HepG2 (cell line): ENCODE measurements at places on chromosomes 1 and 21.

DNA sequence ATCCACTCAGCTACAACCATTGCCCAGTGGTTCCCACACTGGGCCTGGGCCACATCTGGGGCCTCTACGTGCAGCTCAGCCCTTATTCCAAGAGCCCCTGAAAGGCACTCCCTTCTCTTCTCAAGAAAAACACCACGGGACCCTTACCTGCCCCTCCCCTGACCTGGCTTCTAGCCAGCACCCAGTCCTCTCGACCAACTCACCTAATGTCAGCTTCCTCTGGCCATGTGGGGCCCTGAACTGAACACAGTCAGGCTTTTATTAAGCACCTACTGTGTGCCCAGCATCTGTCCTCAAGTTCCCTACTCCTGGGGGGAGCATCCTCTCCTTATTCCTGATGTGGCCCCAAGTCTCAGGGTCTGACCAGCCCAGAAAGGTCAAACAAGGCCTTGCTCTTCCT lies 208.4 kb downstream of the MATN1 start:
- no peak for DNase-seq
- no peaks in the 10 kb centered on the region for H3K4me1 ChIP-seq
- no peak overlapping the region for H3K27ac ChIP-seq
- no peaks in the 10 kb centered on the region for H3K36me3 ChIP-seq
- no peaks in the 10 kb centered on the region for H3K27me3 ChIP-seq

- H3K4me3 ChIP-seq: no peak overlapping the region
- H3K27ac ChIP-seq: no peak overlapping the region
- peaks cover 15% of the 10 kb centered on the region; the same call in 2 of the 3 replicates for H3K27me3 ChIP-seq
- H3K36me3 ChIP-seq: no peaks in the 10 kb centered on the region
- peaks cover 31% of the 10 kb centered on the region for H3K4me1 ChIP-seq
Measured at GRCh38 chr1:48214820-48215219, 7.7 kb upstream of the SLC5A9 start.

GRCh38 chr1:3889936-3890335 lies 10.1 kb downstream of the C1orf174 start:
- DNase-seq: no peak
- peaks cover 39% of the 10 kb centered on the region; the same call in 2 of the 3 replicates for H3K36me3 ChIP-seq
- no peak overlapping the region for H3K4me3 ChIP-seq
- no peaks in the 10 kb centered on the region for H3K27me3 ChIP-seq
- no peak overlapping the region for H3K27ac ChIP-seq
- no peaks in the 10 kb centered on the region for H3K4me1 ChIP-seq

- H3K27ac ChIP-seq: no peak overlapping the region
- no peaks in the 10 kb centered on the region; the same call in 2 of the 3 replicates for H3K27me3 ChIP-seq
- DNase-seq: no peak
- no peak overlapping the region for H3K4me3 ChIP-seq
Measured at GRCh38 chr1:222096883-222097282, 355.0 kb upstream of the DUSP10 start.

DNA sequence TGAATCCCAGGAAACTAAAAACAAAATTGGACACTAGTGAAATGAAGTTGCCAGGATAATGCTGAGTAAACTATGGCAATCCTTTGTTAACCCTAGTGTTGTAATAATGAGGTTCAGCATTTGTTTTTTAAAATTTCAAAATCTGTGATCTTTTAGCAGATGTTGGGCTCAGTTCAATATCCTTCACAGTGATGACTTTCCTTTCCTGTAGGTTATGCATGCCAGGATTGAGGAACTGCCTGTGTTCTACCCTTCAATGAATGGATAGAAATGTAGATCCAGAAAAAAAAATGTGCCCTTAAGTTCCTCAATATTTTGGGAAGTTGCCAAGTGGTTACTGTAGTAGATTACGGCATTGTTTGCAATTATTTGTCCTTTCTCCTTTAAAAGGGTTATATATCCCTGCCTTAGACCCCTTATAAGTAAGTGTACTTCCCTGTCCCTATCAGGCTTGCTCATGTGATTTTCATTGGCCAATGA lies 35.5 kb upstream of the IRF2BP2 start:
- peaks cover 63% of the 10 kb centered on the region for H3K4me1 ChIP-seq
- no peak for DNase-seq
- H3K27ac ChIP-seq: peak overlapping the region; percentile 83

DNA sequence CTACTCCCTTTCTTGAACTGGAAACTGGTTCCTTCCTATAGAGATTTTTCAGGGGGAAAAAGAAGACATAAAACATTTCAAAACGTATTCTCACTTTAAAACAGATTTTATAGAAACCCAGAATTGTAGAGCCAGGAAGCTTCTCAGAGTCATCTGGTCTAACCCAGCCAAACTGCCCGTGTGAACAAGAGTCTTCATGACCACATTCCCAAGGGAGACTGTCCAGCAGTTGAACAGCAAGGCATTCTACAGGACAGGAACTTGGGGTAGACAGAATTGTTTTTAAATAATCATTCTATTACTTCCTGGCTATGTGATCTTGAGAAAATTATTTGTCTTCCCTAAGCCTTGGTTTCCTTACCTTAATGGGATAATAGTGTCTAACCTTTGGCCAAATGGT lies 163.5 kb upstream of the IVNS1ABP start:
- H3K36me3 ChIP-seq: no peaks in the 10 kb centered on the region
- peaks cover 5% of the 10 kb centered on the region; the same call in 1 of the 3 replicates for H3K27me3 ChIP-seq
- peaks cover 10% of the 10 kb centered on the region for H3K4me1 ChIP-seq
- no peak overlapping the region for H3K4me3 ChIP-seq
- DNase-seq: no peak
- H3K27ac ChIP-seq: no peak overlapping the region

DNA sequence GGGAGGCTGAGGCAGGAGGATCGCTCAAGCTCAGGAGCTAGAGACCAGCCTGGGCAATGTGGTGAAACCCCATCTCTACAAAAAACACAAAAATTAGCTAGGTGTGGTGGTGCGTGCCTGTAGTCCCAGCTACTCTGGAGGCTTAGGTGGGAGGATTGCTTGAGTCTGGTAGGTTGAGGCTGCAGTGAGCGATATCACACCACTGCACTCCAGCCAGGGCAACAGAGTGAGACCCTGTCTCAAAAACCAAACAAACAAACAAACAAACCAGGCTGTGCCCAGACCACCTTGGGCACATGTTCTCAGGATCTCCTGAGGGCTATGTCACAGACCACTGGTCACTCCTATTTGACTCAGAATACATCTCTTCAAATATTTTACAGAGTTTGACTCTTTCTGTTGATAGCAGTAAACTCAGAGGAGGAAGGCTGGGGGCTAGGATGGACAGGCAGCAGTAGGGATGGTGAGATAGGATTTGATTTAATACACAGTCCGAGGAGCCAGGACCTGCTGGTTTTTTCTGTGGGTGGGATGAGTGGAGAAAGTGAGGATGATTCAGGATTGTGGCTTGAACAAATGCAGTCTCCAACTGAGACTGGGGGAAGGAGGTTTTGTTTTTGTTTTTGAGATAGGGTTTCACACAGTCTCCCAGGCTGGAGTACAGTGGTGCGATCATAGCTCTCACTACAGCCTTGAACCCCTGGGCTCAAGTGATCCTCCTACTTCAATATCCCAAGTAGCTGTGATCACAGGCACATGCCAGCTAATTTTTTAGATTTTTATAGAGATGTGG lies 46.5 kb downstream of the OLFML3 start:
- no peak overlapping the region for H3K27ac ChIP-seq
- H3K27me3 ChIP-seq: no peaks in the 10 kb centered on the region; the same call in 1 of the 2 replicates
- no peaks in the 10 kb centered on the region for H3K36me3 ChIP-seq
- H3K4me3 ChIP-seq: no peak overlapping the region
- H3K4me1 ChIP-seq: peaks cover 7% of the 10 kb centered on the region

DNA sequence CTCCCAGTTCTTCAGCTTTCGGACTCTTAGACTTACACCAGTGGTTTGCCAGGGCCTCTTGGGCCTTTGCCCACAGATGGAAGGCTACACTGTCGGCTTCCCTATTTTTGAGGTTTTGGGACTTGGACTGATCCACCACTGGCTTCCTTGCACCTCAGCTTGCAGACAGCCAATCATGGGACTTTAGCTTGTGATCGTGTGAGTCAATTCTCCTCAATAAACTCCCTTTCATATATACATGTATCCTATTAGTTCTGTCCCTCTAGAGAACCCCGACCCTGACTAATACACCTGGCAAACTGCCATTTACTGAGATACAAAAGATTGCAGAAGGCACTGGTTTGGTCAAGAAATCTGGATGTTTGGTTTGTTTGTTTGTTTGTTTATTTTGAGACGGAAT lies 6.4 kb upstream of the RAB4A start:
- H3K4me3 ChIP-seq: no peak overlapping the region
- H3K36me3 ChIP-seq: 0 out of 3 replicates have a peak, but pooled peaks cover 6% of the 10 kb centered on the region
- no peak for DNase-seq
- H3K27ac ChIP-seq: no peak overlapping the region
- H3K4me1 ChIP-seq: peaks cover 15% of the 10 kb centered on the region

DNA sequence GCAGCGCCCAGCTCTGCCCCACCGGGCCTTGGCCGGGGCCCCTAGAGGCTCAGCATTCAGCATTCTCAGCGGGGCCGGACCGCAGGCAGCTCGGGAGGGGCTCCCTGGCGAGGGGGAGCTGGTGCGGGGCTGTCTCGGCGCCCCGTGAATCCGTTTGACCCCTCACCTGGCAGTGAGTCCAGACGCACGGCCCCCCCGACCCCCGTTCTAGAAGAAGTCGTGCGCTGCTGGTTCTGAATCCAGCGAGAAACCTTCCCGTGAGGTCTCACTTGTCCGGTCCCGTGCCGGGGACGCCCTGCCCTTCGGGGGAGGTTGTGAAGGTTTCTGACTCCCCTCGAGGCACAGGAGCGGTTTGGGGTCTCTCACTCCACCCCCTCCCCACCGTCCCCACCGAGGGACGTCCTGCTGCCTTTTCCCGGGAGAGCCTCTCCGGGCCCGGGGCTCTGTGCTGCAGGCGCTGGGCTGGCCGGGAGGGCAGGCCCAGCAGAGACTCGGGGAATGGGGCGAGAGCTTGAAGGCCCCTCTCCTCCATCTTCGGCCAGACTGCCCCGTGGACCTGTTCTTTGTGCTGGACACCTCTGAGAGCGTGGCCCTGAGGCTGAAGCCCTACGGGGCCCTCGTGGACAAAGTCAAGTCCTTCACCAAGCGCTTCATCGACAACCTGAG lies 655 bp downstream of the COL6A1 start:
- no peak overlapping the region for H3K27ac ChIP-seq
- H3K4me3 ChIP-seq: peak overlapping the region; percentile 49

GRCh38 chr1:154490317-154490716 lies 11.7 kb upstream of the TDRD10 start:
- no peaks in the 10 kb centered on the region for H3K4me1 ChIP-seq
- no peak overlapping the region for H3K27ac ChIP-seq
- H3K27me3 ChIP-seq: 0 out of 2 replicates have a peak, but pooled peaks cover 2% of the 10 kb centered on the region
- H3K36me3 ChIP-seq: no peaks in the 10 kb centered on the region

DNA sequence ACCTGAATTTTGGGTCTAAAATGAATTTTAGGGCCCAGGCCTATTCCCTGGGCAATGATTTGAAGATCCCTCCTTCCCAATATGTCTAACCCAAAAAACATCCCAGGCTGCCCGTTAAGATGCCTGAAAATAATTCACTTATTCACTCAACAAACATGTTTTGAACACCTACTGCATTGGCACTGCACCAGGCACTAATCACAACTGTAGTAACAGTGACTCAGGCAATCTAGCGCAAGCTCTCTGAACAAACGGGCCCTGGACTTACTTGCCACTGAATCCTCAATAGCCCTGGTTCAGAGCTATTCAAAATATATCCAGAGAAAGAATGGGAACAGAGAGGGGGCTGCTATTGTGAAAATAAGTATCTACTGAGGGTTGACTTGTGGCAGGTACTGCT lies 4.2 kb downstream of the CD244 start:
- H3K27ac ChIP-seq: no peak overlapping the region
- no peak overlapping the region for H3K4me3 ChIP-seq
- no peak for DNase-seq
- no peaks in the 10 kb centered on the region for H3K36me3 ChIP-seq
- no peaks in the 10 kb centered on the region for H3K27me3 ChIP-seq
- H3K4me1 ChIP-seq: peaks cover 7% of the 10 kb centered on the region; the same call in 1 of the 2 replicates

GRCh38 chr1:160416369-160416768 lies 16.0 kb downstream of the VANGL2 start:
- H3K27me3 ChIP-seq: peaks cover 28% of the 10 kb centered on the region; the same call in 2 of the 3 replicates
- no peaks in the 10 kb centered on the region for H3K4me1 ChIP-seq
- H3K36me3 ChIP-seq: no peaks in the 10 kb centered on the region
- H3K4me3 ChIP-seq: no peak overlapping the region
- no peak overlapping the region for H3K27ac ChIP-seq

- no peak overlapping the region for H3K4me3 ChIP-seq
- H3K27ac ChIP-seq: no peak overlapping the region
- peaks cover 32% of the 10 kb centered on the region for H3K4me1 ChIP-seq
- no peaks in the 10 kb centered on the region for H3K27me3 ChIP-seq
- DNase-seq: no peak
Measured at GRCh38 chr1:93804412-93804811, 74.6 kb downstream of the DNTTIP2 start.

GRCh38 chr1:234777856-234778220 lies 167.9 kb upstream of the IRF2BP2 start:
- no peaks in the 10 kb centered on the region for H3K36me3 ChIP-seq
- no peaks in the 10 kb centered on the region for H3K27me3 ChIP-seq
- no peak overlapping the region for H3K4me3 ChIP-seq
- no peak for DNase-seq
- no peak overlapping the region for H3K27ac ChIP-seq
- peaks cover 30% of the 10 kb centered on the region for H3K4me1 ChIP-seq

DNA sequence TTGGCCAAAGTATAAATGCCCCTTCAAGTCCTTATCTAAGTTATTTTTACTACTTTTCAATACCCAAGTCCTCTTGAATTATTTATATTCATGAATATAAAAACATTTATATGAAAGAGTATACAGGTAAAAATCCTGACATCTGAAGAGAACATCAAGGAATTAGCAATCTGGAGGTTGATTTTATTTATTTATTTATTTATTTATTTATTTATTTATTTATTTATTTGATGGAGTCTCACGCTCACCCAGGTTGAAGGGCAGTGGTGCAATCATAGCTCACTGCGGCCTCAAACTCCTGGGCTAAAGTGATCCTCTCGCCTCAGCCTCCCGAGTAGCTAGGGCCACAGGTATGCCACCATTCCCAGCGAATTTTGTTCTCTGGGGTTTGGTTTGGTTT lies 93.2 kb downstream of the ZZZ3 start:
- no peak overlapping the region for H3K4me3 ChIP-seq
- peaks cover 22% of the 10 kb centered on the region for H3K4me1 ChIP-seq
- no peaks in the 10 kb centered on the region for H3K27me3 ChIP-seq
- H3K36me3 ChIP-seq: 0 out of 2 replicates have a peak, but pooled peaks cover 1% of the 10 kb centered on the region
- no peak for DNase-seq

GRCh38 chr21:43719748-43720538 lies 1.0 kb downstream of the PDXK start:
- H3K27ac ChIP-seq: peak overlapping the region; percentile 73
- H3K36me3 ChIP-seq: peaks cover 19% of the 10 kb centered on the region; the same call in 2 of the 3 replicates
- DNase-seq: no peak
- peak overlapping the region; percentile 97 for H3K4me3 ChIP-seq

GRCh38 chr21:28250946-28251345 lies 741.7 kb downstream of the LTN1 start:
- H3K4me3 ChIP-seq: no peak overlapping the region
- no peak for DNase-seq
- no peaks in the 10 kb centered on the region for H3K27me3 ChIP-seq
- H3K36me3 ChIP-seq: no peaks in the 10 kb centered on the region
- no peak overlapping the region for H3K27ac ChIP-seq

- DNase-seq: no peak
- no peak overlapping the region for H3K4me3 ChIP-seq
- H3K36me3 ChIP-seq: no peaks in the 10 kb centered on the region
Measured at GRCh38 chr21:37784591-37785318, 131.5 kb downstream of the KCNJ6 start.
